ENCODE measurements at places on chromosomes 2 and 18. TPM values are rescaled to one million over a fixed set of nuclear protein-coding genes. Genes with fewer than 3 reads are reported as not detected.

The ZNF638 gene
- 97.1 TPM for total RNA-seq

The GALNT13 gene
- 0.19 TPM for total RNA-seq

The C1GALT1C1L gene
- 1.2 TPM for total RNA-seq

The TMEM169 gene
- total RNA-seq: 0.25 TPM

The CD207 gene
- total RNA-seq: not detected
